ENCODE measurements at places on chromosomes 6 and 20.

GRCh38 chr20:10369723-10370090 lies 64.3 kb downstream of the MKKS start:
- DNase-seq = no peak

GRCh38 chr6:22045261-22045912 lies 251.4 kb downstream of the PRL start:
- no peak for DNase-seq

DNA sequence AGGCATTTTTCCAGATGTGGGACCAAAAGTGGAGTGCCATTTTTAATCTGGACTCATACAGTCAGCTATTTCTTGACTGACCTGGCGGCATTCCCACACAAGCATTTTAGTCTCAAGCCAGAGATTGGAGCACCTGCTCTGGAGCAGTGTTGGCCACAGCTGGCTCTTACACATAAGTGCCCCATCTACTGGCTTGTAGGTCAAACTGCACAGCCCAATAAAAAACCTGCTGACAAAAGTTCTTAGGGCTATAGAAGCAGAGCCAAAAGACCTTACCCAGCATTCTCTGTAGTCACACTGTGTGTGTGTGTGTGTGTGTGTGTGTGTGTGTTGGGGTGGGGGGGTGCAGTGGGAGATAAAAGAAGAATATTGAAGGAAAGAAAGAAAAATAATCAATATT lies 38.6 kb upstream of the SENP6 start:
- DNase-seq = no peak

GRCh38 chr6:38164671-38165108 lies 345.2 kb downstream of the ZFAND3 start:
- DNase-seq = no peak

DNA sequence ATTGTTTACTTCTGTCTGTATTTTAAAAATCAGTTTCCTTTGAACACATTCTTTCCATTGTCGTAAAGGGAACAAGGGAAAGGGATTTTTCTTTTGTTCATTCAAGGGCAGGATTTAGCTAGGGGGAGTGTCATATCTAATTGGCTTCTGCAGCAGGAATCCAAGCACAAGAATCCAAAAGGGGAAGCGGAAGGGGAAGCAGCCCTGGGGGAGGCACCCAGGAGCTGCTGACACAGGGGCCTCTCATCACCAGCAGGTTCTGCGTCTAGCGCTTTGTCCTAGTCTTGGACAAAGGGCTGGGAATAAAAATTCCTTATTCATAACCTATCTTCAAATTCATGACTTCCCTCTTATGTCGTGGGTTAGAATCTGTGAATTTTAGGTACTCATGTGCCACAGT lies 13.7 kb downstream of the RIPK1 start:
- DNase-seq = no peak

GRCh38 chr6:109075934-109076333 lies 18.7 kb downstream of the SESN1 start:
- DNase-seq = no peak

DNA sequence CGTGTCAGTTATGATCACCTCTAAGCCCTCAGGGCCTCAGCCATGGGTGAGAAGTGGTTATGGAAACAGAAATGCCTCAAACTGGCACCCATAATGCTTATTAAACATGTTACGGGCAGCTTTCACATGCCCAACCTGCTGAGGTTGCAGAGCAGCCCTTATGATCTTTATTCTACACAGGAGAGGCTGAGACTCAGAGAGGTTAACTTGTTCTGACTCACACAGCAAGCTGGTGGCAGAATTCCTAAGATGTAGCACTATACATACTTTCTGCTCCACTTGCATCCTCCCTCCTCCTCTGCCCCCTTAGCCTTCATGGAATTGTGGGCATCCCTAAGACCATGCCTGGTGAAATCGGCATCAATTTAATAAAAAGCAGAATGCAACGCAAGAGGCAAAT lies 34.7 kb upstream of the IGF2R start:
- DNase-seq = no peak

GRCh38 chr20:5887386-5887785 lies 62.9 kb downstream of the TRMT6 start:
- no peak for DNase-seq

DNA sequence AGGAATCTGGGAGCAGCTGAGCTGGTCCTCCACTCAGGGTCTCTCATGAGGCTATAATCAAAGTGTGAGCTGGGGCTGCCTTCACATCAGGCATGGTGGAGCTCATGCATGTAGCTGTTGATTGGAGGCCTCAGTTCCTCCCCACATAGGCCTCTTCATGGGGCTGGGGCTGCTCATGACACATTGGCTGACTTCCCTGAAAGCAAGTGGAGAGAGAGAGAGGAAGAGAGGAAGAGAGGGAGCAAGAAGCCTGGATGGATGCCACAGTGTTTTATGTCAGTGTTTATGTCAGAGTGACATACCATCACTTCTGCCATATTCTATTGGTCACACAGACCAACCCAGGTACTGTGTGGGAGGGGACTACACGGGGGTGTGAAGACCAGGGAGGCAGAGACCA lies 43.8 kb downstream of the EYA2 start:
- DNase-seq = no peak

DNA sequence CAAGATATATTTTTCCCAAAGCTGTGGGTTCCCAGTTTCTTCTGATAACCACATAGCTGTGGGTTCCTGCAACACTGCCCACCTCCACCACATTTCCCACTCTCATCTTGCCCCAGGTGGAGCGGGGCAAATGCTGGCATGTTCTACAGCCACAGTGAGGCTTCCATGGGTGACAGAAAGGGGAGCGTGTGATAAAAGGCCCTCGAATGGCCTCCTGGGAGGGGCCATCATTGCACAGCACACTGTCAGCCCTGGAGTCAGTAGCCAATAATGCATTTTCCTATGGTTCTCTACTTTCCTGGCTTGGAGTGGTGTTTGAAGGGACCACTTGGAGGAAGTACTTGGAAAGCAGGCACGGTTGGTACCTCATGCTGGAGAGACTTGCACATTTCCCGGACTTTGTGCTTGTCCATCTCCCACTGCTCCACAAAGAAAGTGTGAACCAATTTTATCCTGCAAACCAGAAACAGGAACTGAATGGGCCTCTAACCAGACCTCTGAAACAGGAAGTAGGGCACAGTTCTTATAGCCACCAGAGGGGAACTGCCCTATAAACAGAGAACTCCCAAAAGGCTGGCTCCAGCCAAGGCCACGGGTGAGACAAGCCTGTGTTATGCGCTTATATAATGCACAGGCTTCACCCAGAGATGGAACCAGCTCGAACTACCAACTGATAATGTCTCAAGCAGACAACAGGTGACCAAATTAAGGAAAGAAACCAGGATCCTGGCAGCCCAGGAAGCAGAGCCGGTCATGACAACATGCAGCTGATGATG lies 8.6 kb downstream of the MAP3K5 start:
- DNase-seq = no peak

- no peak for DNase-seq
Measured at GRCh38 chr20:18839507-18840247, 26.1 kb downstream of the SCP2D1 start.

GRCh38 chr6:55239099-55239498 lies 64.8 kb downstream of the HCRTR2 start:
- DNase-seq = peak; percentile 25

- DNase-seq = no peak
Measured at GRCh38 chr6:73460056-73460455, 1.5 kb upstream of the MTO1 start.

- no peak for DNase-seq
Measured at GRCh38 chr20:53223626-53224172, 251.5 kb downstream of the TSHZ2 start.

DNA sequence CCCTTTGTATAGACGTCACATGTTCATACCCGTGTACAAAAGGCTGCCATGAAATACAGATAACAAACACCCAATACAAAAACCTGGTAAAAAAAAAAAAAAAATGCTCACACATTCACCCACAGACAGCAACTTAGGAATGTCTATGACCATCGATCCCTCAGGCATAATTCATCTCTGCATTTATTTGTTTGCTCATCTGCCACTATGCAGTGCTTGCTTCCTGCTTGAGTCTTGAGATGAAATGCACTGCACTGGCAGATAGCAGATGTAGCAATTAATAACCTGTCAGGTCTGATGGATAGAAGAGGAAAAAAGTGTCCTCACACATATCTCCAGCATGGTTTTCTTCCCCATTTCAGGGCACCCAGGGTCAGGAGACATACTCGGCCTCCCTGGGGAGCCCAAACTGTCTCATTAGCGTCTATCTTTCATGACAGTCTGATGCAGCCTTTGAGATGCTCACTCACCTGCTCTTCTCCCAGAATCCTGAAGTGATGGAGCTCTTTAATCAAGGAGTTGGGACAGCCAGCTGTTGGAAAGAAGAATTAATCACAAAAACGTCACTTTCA lies 295.1 kb upstream of the AGPAT4 start:
- DNase-seq = no peak

- no peak for DNase-seq
Measured at GRCh38 chr6:28205879-28206278, 19.2 kb upstream of the ZSCAN9 start.

GRCh38 chr6:30323806-30324205 lies 2.9 kb upstream of the TRIM39 start:
- no peak for DNase-seq

GRCh38 chr20:8471465-8471864 lies 339.4 kb downstream of the PLCB1 start:
- DNase-seq = no peak

DNA sequence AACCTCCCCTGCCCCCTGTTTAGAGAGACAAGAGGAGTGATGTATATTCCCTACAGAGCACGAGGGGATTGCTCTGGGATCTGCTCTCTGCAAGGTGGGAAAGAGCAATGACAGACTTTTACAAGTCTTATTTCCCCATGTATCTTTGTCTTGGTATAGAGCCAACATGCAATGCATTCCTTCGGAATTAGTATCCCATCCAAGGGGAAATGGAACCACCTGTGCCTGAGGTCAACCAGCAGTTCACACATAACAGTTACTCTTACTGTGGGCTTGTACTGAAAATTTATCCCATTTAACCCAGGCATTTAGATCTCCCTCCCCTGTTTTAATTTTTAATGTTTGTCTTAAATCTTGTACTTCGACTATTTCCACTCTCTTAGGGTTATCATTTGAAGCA lies 250.4 kb downstream of the C6orf118 start:
- peak; percentile 36 for DNase-seq

GRCh38 chr20:34061695-34062094 lies 50.3 kb downstream of the EIF2S2 start:
- no peak for DNase-seq

- no peak for DNase-seq
Measured at GRCh38 chr20:25339608-25340007, 51.0 kb downstream of the ABHD12 start.

- DNase-seq = no peak
Measured at GRCh38 chr6:130507666-130508028, 141.8 kb downstream of the TMEM200A start.

DNA sequence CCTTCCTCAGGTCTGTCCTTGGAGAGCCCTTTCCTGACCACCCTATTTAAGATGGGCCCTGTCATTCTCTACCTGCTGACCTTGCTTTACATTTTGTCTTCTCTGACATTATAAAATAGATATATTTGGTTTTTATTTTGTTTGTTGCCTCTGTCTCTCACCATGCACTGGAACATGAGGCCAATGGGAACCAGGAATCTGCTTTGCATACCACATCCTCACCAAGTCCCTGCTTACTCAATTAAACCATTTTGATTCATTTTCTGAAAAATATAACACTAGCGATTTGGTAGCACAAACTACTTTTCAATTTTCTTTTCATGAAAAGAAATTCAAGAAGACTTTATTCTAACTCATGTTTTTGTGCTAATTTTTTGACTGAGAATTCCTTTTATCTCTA lies 32.8 kb upstream of the POPDC3 start:
- no peak for DNase-seq

DNA sequence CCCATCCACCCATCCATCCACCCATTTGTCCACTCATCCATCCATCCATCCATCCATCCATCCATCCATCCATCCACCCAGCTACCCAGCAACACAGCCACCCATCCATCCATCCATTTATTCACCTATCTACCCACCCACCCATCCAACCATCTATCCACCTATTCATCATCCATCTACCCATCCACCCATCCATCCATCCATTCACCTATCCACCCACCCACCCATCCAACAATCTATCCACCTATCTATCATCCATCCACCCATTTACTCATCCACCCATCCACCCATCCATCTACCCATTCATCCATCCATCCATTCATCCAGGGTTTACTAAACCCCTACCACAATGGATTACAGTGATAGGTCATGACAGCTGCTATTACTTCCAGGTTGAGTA lies 7.4 kb downstream of the SERPINB1 start:
- no peak for DNase-seq

- peak; percentile 55 for DNase-seq
Measured at GRCh38 chr6:71197780-71198179, 90.8 kb upstream of the OGFRL1 start.

GRCh38 chr20:10079964-10080363 lies 45.2 kb downstream of the ANKEF1 start:
- peak; percentile 87 for DNase-seq

DNA sequence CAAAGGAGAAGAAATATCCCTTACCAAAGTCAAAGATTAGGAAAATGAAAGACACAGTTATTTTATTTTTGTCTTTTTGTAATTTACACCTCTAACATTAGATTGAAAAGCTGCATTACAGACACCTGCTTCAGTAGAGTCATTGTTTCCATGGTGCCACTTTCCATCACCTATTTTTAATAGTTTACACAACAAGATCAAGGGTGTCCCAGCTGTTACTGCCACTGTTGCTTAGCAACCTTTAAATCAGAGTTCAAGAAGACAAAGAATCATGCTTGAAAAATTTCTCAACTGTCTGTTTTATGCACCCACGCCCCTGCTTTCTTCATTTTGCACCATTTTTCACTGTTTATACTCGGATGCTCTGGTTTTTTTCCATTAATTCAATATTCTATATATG lies 668.2 kb upstream of the GJE1 start:
- DNase-seq = peak; percentile 53

- peak; percentile 85 for DNase-seq
Measured at GRCh38 chr20:11001764-11002540, 328.2 kb upstream of the JAG1 start.

GRCh38 chr6:127576874-127577273 lies at the start of gene C6orf58:
C6orf58 (plus strand) TSS chr6:127577174; CDS start chr6:127577186, 12 bp downstream.
- DNase-seq = no peak

All from skeletal muscle cell (primary cell).